Femur (tissue), 1 donor: ENCODE measurements at places on chromosomes 7 and 10.
A peak's percentile ranks its signal among the peaks of the same experiment; 100 is the strongest.

GRCh38 chr10:43255634-43256431 is 11.0 kb downstream of the RASGEF1A start:
- DNase-seq = no peak

DNA sequence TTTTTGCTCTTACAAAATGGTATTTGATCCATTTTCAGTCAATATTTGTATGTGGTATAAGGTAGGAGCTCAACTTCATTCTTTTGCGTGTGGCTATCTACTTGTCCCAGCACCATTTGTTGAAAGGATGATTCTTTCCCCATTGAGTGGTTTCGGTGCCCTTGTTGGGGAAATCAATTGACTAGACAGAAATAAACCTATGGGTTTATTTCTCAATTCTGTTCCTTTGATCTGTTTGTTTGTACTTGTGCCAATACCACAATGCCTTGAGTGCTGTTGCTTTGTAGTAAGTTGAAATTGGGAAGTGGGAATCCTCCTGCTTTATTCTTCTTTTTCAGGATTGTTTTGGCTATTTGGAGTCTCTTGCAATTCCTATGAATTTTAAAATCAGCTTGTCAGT is 41.0 kb downstream of the SNX10 start:
- DNase-seq = no peak

- DNase-seq = no peak
Measured at GRCh38 chr10:44593952-44594351, 209.1 kb upstream of the CXCL12 start.

- peak; percentile 50 for DNase-seq
Measured at GRCh38 chr7:149772956-149773434, 393 bp downstream of the ZNF467 start.

DNA sequence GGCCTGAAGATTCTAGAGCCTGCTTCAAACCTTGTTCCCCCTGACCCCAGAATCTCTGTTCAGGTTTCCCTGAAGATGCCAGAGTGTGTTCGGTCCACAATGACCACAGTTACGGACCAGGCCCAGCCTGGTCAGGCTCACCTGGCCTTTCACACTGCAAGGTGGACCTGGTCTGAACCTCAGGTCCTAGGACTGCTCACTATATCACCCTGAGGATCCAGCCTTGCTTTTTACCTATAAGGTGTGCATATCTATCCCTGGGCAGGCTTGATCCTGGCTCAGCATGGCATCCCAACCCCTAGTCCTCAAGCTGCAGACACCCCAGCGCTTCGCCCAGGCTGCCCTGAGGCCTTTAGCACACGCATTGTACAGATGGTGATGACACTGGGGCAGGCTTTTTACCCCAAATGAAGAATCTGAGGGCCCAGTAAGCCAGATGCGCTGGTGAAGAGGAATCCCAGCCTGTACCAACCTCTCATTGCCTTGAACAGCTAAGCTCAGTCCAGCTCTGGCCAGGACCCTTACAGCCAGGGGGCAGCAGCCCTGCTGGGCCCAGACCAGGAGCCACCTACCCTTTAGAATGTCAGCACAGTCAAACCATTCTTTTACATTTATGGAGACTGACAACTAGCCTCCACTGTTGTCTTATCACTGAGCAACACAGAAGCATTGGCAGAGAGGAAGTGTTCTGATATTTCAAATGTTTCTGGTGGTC is 28.0 kb downstream of the MAT1A start:
- DNase-seq = no peak
